Cerebellar nuclear complex (tissue), 1 donor: ENCODE measurements at places on chromosomes 11 and 22.

- DNase-seq: no peak
Observed at GRCh38 chr11:120398132-120398531, 61.9 kb downstream of the ARHGEF12 start.

GRCh38 chr11:76103460-76103859, 102.8 kb downstream of the WNT11 start:
- no peak for DNase-seq

DNA sequence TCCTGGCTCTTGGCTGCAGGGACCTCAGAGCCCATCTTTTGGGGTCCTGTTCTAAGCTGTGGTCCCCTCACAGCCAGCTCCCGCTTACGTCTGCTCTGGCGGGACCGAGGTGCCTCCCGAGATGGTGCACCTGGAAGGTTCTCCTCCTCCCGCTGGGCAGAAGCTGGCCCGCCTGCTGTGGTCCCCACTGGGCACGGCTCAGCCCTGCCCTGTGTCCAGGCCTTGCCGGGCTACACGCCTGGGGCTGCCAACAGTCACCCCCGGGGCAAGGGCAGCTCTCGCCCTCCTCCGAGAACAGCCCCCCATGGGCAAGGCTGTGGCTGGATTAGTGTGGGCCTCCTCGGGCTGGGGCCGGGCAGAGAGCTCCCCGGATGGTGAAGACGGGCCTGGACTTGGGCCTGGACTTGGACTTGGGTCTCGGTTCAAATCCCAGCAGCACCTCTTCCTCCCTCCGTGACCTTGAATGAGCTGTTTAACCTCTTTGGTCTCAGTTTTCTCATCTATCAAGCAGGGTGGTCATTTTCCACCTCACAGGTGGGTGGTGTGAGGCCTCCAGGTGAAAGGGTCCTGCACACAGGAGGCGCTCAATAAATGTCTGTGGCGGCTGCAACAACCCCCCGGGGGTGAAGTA, 998 bp downstream of the BAIAP2L2 start:
- no peak for DNase-seq

GRCh38 chr11:27485930-27486773, 13.6 kb upstream of the LGR4 start:
- no peak for DNase-seq

DNA sequence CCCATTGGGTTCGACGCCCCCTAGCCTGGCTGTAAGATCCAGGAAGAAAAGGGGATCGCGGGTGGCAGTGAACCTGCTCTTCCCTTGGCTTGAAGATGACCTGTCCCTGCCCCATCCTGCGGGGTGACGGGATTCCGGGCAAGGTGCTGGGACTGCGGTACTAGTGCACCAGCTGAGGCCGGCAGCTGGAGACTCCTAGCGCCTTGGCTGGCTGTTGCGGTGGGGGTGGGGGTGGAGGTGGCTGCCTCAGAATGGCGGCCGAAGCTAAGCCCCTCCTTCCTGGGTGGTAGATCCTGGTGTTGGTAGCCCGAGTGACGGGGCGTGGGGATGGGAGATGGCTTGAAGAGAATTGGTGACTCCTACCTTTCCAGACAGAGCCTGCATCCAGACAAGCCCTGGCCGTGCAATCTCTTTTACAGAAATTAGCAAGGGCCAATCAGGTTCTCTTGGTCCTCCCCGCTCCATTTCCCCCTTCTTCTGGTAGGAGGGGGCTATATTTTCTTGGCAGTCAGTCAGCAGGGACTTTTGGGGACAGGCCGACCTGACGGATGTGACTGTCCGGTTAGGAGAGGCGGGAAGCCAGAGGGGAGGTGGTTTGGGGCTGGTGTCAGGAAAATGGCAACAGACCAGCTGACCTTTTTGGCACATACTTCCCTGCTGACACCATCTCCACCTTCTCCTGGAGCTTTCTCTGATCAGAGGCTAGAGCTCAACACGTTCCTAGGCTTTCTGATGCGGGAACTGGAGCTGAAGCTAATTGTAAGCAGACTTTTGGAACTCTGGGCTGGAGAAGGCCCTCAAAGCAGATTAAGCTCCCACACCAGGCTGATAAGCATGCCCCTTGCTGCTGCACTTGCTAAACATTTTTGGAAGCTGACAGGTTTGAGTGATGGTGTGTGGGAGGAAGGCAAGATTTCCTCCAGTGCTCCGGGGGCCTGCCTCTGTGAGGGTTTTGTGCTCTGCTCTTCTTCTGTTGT, 2.0 kb downstream of the NAV2 start:
- DNase-seq: peak; percentile 40
